GM10248 (cell line): ENCODE measurements at places on chromosomes 6 and 20.

GRCh38 chr20:14604143-14604542 lies 266.7 kb upstream of the FLRT3 start:
- no peak for DNase-seq

DNA sequence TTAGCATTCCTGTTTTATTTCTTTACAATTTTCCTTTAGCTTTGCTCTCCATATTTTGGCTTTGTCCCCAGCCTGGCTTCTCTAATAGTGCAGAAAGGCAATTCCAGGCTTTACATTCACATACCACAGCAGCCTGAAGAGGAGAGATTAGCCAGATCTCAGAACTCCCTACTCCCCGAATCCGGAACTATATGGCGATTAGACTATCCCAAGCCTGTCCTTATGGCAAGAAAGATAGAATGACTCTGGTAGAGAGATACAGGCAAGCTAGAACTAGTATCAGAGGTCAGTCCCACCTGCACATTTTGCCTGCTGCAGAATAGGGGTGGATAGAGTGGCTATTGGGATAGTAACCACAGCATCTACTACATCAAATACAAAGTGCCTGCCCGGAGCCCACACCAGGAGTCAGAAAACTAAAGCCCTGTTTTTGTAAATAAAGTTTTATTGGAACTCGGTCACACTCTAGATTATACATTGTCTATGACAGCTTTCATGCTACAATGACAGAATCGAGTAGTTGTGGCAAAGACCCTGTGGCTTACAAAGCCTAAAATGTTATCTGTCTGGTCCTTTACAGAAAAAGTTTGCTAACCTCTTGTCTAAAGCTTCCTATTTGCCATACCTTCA lies 17.1 kb upstream of the ADIG start:
- no peak for DNase-seq

DNA sequence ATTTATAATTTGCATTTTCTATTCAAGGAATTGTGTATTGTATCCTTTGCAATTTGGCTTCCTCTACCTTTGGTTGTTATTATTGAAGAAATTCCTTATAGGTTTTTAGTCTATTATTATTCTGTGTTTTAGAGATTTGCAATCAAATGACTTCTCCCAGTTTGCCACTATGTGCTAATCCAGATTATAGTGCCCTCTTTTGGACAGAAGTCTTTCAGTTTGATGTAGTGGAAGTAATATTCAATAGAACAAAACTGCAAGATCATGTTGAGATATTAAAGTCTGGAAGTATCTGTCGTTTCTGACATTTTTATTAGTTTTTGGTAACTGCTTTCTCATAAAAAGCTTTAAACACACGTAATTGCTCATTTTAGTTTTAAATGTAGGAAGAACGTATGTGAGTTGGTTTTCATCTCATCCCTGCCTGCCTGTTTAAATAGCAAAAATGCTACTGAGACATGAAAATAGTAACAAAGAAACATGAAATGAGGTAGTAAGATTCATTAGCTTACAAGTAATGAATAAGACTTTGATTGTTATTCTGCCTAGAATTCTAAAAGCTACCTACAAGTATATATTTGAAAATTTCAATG lies 72.8 kb downstream of the RTN4IP1 start:
- no peak for DNase-seq

DNA sequence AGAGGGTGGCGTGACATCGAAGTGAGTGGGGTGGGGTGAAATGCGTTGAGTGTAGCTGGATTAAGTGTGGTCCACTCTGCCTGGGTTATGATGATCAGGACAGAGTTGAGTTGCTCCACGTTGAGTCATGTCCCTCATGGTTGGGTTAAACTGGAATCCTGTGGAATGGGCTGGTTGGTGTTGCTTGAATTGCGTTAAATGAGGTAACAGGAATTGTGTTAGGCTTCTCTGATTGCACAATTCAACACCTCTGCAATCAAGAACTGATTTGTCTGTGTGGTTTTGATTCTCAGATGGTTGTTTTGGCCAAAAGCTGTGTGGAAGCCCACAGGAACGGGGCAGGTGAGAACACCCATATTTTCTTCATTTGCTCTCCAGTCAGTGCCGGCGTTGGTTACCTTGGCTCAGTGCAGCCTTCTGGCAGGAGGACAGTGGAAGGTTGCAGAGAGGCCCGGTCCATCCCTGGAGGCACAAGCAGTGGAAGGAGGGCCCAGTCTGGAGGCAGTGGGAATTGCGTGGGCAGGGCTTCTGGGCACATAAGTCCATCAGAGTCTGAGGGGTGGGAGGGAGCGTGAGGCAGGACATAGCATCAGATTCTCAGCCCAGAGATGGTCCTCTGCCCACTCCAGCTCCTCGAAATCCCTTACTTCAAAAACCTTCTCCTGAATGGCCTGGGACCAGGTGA lies 11.6 kb downstream of the NOTCH4 start:
- DNase-seq, result no peak

DNA sequence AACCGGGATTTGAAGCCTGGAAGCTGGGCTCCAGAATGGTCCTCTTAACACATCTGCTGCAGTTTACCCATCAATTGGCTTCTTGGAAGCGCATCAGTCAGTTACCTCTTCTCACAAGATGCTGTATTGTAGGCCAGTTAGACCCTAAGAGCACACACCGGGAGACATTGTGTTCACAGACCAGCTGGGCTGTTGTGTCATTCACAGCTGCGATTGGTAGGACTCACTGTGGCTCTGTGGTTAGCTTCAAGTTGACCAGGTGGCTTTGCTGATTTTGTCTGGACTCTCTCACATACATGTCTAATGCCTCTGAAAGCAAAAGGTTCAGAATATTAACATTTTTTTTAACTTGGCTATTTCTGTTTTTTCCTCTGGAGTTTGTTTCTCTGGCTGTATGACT lies 64.8 kb downstream of the SNX9 start:
- DNase-seq, result no peak

- DNase-seq, result no peak
Observed at GRCh38 chr6:55886185-55886836, 10.9 kb upstream of the BMP5 start.

DNA sequence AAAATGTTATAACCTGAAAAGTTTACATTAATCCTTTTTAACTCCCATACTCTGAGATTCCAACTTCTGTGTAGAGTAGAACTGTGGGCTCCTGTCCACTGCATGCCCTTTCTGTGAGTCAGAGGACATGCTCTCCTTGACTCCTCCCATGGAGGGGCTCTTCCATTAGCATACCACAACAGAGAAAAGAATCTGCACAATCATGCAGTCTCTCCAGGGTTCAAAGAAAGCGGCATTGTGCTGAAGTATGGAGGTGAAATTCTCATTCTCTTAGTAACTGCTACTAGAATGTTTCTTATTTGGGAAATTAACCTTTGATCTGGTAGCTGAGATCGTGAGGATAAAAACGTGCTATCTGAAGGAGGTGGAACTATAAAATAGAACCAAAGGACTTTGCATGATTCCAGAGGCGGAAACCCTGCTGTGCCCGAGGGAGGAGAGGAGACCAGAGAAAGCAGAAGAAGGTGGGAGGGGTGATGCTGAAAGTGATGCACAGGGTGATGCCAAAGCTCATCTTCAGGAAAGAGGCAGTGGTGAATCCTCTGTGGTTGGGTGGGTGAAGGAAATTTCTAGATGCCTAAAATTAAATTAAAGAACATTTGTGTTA lies 202.2 kb upstream of the PCSK2 start:
- no peak for DNase-seq

GRCh38 chr20:45515147-45515913 lies at the start of gene SPINT3:
SPINT3 (minus strand) TSS chr20:45515622; CDS start chr20:45515608, 14 bp downstream.
- DNase-seq, result no peak

DNA sequence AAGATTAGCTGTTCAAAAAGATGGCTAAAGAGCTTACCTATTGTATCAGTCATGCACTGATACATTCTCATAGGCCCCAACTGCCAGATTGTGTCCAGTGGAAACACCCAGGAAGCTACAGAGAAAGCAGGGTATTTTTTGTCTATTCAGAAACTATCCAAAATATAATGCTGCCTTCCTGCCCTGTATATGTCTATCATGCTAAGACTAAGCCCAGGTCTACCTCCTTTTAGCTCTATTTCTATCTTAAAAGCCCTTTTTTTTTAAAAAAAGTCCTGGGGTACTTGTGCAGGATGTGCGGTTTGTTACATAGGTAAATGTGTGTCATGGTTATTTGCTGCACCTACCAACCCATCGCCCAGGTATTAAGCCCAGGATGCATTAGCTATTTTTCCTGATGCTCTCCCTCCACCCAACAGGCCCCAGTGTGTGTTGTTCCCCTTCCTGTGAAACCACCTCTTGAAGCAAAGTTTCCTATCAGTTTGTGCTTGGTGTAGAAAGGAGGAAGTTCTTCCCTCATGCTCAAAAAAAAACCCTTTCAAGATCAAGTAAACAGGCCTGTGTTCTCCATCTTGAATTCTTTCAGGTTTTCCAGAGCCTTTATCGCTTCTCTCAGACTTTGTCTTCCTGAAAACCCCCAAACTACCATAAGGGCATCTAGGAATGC lies 514 bp downstream of the DEFB129 start:
- no peak for DNase-seq

DNA sequence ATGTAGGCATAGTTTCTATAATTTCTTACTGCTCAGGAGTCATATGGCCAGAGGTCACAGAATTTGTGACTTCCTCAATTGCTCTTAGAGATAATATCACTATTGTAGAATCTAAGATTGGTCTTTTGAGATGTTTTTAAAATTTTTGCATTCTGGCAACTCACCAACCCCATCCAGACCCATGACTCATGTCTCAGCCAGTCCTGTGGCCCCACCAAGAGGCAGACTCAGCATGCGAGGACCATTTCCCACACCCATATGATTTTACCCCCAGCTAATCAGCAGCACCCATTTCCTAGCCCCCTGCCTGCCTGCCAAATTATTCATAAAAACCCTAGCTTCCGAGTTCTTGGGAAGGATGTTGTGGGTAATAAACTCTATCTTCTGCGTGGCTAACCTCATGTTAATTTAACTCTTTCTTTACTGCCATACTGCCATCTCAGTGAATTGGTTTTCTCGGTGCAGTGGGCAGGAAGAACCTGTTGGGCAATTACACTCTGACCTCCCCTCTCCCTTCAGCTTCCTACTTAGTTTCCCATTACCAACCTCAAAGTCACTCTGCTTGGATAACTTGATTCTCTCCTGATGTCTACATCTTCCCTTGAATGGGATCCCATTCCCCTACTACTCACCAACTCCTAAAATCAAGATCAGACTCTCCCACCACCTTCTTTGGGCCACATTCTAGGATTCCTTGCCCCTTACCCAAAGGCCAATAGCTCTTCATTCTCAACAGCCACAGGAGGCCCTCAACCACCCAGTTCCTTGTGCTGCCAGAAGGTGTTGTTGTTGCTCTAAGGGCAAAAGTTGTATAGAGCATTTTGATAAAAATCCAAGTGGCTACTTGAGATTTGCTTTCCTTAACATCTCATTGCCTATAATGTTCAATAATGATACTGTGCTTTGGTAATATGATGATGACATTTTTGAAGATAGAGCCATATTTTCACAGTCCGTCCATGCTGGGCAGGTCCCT lies 16.2 kb upstream of the IYD start:
- DNase-seq, result no peak

- DNase-seq, result no peak
Observed at GRCh38 chr6:162620073-162620472, 107.5 kb downstream of the PRKN start.

GRCh38 chr6:38610050-38610625 lies 29.6 kb downstream of the BTBD9 start:
- DNase-seq, result no peak

DNA sequence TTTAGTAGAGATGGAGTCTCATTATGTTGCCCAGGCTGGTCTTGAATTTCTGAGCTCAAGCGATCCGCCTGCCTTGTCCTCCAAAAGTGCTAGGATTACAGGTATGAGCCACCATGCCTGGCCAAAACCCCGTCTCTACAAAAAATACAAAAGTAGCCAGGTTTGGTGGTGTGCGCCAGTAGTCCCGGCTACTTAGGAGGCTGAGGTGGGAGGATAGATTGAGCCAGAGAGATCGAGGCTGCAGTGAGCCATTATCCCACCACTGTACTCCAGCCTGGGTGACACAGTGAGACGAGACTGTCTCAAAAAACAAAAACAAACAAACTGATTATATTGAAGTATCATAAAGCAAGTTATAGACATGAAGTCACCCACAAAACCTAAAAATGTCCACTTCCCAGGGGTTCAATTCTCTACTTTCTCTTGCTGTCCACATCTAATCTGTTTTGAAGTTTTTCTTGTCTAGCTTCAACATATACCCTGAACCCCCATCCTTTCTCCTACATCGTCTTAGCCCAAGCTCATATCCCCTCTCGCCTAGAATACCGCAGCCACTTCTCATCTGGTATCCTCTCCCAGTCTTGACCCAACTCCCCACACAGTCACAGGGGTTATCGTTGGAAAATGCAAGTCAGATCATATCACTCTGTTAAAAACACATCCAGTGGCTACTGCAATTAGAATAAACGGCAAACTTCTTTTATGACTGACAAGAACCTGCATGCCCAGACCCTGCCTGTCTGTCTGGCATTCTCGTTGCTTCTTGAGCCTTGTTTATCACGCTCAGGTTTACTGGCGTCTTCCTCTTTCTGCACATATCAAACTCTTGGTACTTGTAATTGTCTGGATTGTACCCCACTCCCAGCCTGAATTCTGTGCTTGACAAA lies 20.1 kb upstream of the NCOA3 start:
- no peak for DNase-seq

- no peak for DNase-seq
Observed at GRCh38 chr6:7954477-7955200, 44.1 kb upstream of the TXNDC5 start.

- DNase-seq, result no peak
Observed at GRCh38 chr20:22447447-22447778, 137.0 kb downstream of the FOXA2 start.

DNA sequence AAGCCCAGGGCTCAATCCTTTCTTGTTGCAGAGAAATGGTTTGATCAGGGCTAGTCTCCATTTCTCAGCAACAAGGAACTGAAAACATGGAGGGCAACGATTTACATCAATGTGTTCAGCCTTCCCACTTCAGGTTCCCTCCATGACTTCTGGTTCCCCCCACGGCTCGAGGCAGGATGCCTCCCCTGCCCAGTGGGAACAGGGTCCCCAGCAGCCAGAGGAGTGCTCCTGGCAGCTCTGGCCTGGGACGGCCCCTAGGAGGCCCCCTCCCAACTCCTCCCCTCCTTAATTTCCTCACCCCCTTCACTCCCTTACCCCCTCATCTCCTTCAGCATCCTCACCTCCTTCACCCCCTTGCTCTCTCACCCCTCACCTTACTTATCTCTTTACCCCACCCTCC lies 283.8 kb downstream of the CDC5L start:
- DNase-seq, result no peak

GRCh38 chr6:10621847-10622246 lies 72.6 kb downstream of the C6orf52 start:
- no peak for DNase-seq
